ENCODE measurements at places on chromosomes 7 and 10. TPM values are rescaled to one million over a fixed set of nuclear protein-coding genes. Genes with fewer than 3 reads are reported as not detected.

The CEP55 gene
- total RNA-seq = 79.3 TPM

DNA sequence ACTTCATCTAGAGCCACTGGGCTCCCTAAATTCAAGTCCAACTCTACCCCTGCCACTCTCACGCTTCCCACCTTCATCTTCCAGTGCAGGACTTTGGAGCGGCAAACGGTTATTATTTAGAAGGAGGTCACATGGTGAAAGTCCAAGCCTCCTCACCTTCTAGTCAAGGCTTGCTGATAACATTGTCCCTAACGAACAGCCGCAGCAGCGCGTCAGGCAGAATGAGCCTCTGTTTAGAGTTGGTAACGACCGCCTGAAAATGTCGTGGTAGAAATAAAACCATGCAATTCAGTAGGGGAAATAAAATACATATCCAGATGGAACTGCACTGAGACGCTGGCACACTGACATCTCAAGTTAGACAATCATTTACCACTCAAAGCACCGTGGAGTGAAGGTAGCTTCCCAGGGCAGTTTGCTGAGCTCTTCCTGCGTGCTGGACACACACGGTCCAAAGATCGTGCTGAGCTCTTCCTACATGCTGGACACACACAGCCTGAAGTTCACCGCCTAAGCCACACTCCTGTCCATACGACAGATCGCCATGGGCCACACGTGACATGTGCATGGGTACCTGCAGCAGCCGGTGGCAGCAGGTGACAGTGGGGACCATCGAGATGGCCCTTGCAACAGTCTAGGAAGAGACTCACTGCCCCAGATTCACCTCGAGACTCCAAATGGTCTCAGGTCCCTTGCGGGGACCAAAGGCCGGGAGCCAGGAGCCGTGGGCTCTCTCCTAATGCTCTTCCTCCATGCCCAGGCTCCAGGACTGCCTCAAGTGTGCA, 323.5 kb downstream of the PTPRN2 start:
- no peak overlapping the region for H3K27ac ChIP-seq
- H3K4me3 ChIP-seq = no peak overlapping the region
- H3K4me1 ChIP-seq = no peaks in the 10 kb centered on the region
- no peak for DNase-seq
- no peaks in the 10 kb centered on the region for H3K27me3 ChIP-seq

- no peaks in the 10 kb centered on the region for H3K4me1 ChIP-seq
- H3K27me3 ChIP-seq = no peaks in the 10 kb centered on the region
- DNase-seq = no peak
- no peak overlapping the region for H3K27ac ChIP-seq
- H3K4me3 ChIP-seq = no peak overlapping the region
Observed at GRCh38 chr7:158054081-158054480, 533.5 kb downstream of the PTPRN2 start.

DNA sequence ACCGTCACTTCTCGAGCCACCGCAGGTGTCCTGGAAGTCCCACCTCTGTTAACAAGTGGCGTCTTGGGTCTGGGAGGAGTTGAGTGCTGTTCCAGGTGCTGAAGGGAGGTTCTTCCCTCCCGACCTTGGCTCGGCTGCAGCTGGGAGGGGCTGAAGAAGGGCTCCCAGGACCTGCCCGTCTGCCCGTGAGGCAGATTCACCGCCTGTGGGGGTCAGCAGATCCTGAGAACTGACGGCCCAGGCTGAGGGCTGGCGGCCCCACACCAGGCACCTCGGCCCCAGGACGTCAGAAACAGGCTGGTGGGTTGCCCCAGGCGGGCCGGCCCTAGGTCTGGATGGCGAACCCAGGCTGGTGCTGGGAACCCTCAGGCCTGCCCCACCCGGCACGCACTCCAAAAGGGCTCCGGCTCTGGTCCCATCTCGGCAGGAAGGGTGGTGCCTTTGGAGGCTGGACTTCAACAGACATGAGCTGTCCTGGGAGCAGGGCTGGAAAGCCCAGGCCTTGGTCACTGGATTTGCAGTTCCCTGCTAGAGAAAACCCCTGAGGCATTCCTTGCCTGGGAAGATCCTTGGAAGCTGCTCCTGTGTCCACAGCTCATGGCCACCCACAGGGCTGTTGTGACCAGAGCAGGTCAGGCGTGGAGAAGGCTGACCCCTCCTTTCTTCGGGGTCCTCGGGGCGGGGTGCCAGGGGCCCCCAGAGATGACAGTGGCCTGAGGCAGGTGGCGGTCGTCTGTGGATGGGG, 42.6 kb upstream of the CFAP46 start:
- H3K36me3 ChIP-seq = no peaks in the 10 kb centered on the region
- no peak overlapping the region for H3K27ac ChIP-seq
- DNase-seq = no peak
- no peaks in the 10 kb centered on the region for H3K27me3 ChIP-seq

DNA sequence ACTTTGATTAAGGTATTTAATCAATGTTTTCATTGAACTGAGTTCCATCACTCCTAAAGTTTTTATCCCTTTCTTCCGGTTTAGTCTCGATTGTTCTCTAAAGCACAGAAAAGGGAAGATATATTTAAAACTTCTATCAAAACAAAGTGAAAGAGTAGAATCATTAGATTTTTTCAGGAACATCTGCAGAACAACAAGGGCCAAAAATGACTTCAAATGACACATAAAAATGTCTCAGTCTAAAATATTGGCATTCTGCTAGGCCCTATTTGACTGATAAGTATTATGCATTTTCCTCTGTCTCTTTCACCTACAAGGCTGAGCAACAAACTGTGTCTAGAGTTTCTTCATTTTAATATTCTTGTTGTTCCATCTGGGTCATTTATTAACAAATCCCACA, 899.5 kb upstream of the LRRTM3 start:
- no peaks in the 10 kb centered on the region for H3K36me3 ChIP-seq
- DNase-seq = no peak
- no peak overlapping the region for H3K4me3 ChIP-seq
- H3K27ac ChIP-seq = no peak overlapping the region

Measured in activated CD8-positive, alpha-beta memory T cell treated with anti-CD3 and anti-CD28 coated beads, Interleukin-2, amount 10 ng/mL, durations not matched to agents 7 days and 5 days (primary cell).